Fibroblast of upper back skin (primary cell): ENCODE measurements at places on chromosomes 4 and X.

DNA sequence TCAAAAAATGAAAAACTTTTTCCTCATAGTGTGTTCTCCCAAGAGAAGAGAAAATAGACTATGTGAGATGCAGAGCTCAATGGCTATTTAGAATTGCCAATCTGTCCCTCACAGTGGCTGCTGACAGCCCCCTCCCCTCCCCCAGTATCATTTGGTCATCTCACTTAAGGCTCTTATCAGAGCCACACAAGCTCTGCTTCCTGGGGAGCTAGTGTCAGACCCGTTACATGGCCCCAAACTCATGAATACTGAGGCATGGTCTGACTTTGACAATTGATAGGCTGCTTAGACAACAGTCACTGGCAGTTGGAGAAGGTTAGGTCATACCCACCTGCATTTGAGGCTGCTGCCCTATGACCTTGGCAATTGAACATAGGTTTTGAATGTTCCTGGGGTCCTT is 15.3 kb downstream of the RNF150 start:
- no peak for DNase-seq

- no peak for DNase-seq
Measured at GRCh38 chr4:145195167-145195952, 15.0 kb upstream of the OTUD4 start.

- peak; percentile 87 for DNase-seq
Measured at GRCh38 chr4:83075311-83076095, 39.0 kb downstream of the PLAC8 start.

- DNase-seq: no peak
Measured at GRCh38 chr4:183035726-183036415, 63.2 kb upstream of the WWC2 start.

DNA sequence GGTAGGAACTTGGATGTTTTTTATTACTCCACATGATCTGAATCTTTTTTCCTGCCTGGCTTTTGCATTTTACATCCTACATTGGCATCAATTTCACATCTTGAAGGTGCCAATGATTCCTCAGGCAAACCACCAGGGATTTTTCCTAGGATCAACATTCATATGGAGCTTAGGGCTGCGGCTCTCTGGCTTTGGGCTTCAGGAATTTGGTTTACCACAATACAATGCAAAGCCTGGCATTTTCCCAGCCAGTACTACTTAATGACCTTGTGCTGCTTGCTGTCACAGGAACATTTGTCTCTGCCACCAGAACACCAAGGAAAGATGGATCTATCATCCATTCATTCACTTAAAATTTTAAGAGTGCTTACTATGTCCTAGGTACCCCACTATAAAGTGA is 180.7 kb downstream of the PDGFC start:
- DNase-seq: peak; percentile 95

- no peak for DNase-seq
Measured at GRCh38 chr4:116878280-116878679, 207.1 kb downstream of the TRAM1L1 start.

DNA sequence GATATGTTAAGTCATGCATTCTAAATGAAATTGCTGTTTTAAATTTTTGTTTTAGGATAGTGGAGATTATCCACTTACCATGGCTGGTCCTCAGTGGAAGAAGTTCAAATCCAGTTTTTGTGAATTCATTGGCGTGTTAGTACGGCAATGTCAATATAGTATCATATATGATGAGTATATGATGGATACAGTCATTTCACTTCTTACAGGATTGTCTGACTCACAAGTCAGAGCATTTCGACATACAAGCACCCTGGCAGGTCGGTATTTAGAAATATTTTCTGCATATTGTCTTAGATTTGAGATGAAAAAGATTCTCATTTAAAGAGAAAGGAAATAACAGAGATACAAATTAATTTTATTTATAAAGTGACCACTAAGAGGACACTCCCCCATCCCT is 83.6 kb downstream of the STAG2 start:
- DNase-seq: peak; percentile 9

- peak; percentile 95 for DNase-seq
Measured at GRCh38 chr4:8393593-8394038, 46.9 kb downstream of the ACOX3 start.

DNA sequence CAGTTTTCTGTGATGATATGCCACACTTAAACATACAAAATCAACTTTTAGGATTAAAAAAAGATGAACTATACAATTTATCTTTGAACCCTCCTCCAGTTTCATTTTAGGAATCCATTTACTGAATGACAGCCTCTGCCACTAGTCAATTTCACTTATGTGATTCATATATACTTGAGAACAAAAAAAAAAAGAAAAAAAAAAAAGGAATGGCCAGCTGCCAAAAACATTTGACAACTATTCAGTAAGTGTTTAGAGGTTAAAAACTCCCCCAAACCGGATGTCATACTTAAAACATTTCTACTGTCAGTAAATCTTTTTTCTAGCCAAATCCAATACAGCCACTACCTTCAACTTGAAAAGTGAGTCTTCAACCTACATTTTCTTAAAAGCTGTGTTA is 266.7 kb upstream of the MAGEB2 start:
- peak; percentile 71 for DNase-seq

GRCh38 chr4:167787231-167787630 is 305.1 kb upstream of the ANXA10 start:
- no peak for DNase-seq

- DNase-seq: no peak
Measured at GRCh38 chr4:54433686-54434085, 204.6 kb downstream of the PDGFRA start.

DNA sequence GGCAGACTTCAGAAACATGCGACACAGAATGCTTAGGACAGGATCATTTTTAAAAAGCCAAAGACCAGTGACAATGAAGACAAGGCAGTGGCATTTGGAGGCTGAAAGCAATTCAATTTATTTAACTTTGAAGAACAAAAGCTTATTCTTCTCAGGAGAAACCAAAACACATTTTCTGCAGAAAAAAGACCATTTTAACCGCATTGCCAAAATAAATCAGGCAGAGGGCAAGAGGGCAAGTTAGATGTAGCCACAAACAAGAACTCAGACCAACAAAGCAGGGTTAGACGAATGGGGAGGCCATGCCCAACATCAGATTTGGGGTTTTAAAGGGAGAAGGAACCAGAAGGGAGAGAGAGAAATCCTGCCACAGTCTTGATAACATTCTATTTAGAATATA is 58.9 kb downstream of the RELL1 start:
- no peak for DNase-seq

DNA sequence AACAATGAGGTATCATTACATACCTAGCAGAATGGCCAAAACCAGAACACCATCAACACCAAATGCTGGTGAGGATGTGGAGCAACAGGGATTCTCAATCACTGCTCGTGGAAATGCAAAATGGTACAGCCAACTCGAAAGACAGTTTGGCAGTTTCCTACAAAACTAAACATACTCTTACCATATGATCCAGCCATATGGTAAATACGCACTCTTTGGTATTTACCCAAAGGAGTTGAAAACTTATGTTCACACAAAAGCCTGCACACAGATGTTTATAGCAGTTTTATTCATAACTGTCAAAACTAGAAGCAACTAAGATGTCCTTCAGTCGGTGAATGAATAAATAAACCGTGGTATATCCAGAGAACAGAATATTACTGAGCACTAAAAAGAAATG is 7.8 kb downstream of the CASP3 start:
- no peak for DNase-seq

DNA sequence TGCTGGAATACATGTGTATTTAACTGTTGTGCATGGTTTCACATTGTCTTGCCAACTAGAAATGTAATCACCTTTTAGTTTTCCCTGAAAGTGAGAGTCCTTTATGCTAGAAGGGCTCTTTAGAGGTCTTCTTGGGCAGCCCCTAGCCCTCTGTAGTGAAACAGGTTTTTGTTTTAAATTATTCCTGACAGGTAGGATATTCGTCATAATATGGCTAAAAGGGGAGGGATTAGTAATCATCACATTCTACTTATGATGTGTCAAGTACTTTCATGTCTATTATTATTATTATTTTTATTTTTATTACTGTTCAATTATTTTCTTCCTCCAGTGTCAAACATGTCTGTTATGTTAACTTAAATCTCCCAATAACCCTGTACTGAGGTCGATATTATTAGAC is 35.5 kb downstream of the MSN start:
- DNase-seq: no peak
